ENCODE measurements at places on chromosomes 16 and 17.

DNA sequence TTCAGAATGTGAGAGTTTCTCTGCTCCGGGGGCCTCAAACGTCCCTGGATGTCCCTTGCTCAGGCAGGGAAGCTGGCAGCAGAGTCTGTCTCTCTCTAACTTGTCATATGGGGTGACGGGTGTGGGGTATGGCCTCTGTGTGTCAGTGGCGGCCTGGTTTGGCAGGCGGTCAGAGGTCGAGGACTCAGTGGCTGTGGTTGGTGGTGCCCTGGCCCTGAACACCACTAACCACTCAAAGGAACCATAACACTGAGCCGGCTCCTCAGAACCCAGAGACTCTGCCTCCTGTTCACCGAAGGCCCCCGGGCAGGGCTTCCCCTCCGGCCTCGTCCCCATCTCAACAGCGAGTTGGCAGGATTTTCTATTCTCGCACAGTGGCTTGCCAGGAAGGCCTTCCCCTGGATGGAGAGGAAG lies 677 bp downstream of the P2RX1 start:
- DNase-seq: no peak

GRCh38 chr17:17870247-17870646 lies 33.5 kb upstream of the SREBF1 start:
- no peak for DNase-seq

DNA sequence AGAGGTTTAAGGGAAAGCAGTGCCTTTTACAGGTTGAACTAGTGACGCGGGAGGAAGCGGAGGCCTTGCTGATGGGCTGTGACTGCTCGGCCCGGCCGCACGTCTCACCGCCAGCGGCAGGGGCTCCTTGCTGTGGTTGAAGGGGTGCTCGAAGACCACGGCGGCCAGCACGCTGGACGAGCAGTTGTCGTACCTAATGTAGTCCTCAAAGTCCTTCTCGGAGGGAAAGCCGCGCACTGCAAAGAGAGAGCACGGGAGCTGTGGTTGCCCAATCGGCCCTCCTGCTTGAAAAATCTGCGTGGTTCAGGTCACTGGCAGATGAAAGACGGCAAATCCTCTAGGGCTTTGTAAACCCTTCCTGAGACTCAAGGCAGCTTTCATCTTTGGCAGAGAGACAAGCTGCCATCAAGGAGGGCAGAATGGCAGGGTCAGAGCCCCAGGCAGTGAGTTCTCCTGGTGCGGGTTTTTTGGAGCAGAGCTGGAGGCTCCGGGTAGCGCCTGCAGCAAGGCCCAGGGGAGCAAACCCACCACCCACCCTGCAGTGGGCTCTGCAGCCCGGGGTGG lies 16.1 kb downstream of the ABCA3 start:
- no peak for DNase-seq

- no peak for DNase-seq
Measured at GRCh38 chr16:1147027-1147426, 5.9 kb upstream of the CACNA1H start.

DNA sequence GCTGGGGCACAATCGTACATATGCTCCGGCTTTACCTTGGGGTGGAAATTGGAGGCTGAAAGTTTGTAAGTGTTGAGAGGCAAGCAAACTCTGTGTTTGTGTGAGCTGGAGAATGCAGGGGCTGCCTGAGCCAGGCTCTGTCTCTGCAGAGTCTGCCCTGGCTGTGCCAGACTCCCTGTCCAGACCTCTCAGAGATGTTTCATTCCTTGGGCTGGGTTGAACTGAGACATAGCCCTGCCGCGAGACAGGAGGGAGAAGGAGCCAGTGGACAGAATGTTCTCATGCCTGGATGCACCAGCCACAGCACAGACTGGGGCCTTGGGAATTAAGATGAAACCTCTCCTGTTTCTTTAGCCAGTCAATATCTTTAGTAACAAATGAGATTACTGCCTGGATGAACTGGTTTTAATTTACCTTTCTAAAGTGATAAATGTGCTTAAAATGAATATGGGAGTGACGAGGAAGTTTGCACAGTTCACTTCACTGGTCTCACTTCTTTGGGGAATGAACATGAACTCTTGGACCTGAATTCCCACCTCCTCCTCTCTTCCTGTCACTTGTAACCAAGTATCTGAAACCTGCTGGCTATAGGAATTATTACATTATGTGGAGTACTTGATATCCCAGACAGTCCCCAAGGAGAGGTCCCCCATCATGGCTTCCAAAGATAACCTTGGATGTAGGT lies 40.1 kb downstream of the YPEL2 start:
- no peak for DNase-seq

GRCh38 chr16:78737630-78738029 lies 638.2 kb downstream of the WWOX start:
- no peak for DNase-seq

DNA sequence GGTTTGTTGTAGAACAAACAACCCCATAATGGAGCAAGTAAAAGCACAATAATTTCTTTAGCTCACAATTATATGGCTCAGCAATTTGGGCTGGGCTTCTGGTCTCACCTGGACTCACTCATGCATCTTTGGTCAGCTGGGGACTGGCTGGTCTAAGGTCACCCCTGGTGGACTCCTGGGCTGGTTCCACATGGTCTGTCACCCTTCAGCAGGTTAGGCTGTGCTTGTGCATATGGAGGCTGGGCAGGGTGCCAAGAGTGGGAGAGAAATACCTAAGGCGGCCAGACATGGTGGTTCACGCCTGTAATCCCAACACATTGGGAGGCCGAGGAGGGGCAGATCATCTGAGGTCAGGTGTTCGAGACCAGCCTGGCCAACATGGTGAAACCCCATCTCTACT lies 27.0 kb upstream of the SMURF2 start:
- DNase-seq: no peak

DNA sequence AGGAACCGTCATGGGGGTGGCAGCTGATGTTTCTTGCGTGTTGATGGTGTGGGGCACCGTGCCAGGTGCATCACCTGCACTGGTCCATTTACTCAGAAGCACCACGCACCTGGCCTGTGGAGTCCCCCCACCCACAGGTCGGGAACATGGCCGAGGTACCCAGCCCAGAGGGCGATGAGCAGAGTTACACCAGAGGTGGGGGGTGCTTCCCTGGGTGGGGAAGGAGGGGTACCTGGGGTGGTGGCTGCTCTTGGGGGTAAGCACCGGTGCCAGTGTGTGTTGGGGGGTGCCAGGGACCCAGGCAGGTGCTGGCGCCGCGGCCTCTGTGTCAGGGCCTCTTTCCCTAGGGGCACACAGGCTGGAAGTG lies 5.0 kb upstream of the ZNF750 start:
- no peak for DNase-seq

DNA sequence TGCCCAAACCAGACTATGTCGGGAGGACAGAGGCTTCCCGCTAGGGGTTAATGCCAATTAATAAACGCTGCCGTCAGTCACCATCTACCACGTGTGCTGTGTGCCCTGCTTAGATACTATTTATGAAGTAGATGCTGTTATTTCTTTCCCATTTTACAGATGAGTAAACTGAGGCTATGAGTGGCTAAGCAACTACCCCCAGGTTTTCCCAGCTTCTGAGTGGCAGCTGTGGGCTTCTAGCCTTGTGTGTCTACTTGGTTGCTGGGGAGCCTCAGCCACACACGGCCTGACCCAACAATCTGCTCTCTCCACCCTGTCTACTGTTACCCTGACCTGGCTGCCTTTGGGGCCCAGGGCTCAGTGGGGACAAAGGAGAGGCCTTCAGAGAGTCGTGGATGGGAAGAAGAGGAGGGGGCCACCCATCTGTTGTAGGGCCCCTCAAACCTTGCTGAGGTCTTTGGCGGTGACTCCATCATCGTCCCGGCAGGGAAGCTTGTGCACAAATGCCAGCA lies 7.1 kb downstream of the GIT1 start:
- no peak for DNase-seq

- DNase-seq: no peak
Measured at GRCh38 chr16:74844041-74844980, 69.7 kb upstream of the FA2H start.
